ENCODE measurements at places on chromosomes 11 and 22.

GRCh38 chr22:17724241-17724640, 50.0 kb downstream of the BID start:
- DNase-seq, result no peak

DNA sequence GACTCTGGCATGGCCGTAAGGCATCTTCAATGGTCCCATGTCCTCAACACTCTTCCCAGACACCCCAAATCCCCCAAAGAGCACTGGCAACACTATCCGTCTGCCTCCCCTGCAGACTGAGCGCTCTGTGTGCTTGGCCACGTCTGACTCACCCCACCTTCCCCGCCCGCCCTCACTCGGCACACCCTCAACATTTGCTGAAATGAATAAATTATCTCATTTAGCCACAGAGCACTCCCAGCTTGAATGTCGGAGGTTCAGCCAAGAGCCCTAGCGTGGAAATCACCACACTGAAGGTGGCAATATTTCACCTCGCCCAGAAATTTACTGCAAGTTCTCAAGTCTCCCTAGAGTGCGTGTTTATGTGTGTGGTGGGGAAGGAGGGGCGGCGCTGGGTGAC, 46.6 kb upstream of the TCF20 start:
- peak; percentile 69 for DNase-seq

GRCh38 chr11:113419454-113420003, 31.9 kb downstream of the ANKK1 start:
- no peak for DNase-seq

- no peak for DNase-seq
Measured at GRCh38 chr11:64876835-64877341, 1.5 kb downstream of the EHD1 start.

- DNase-seq, result no peak
Measured at GRCh38 chr11:76674517-76675400, 4.2 kb upstream of the LRRC32 start.

- no peak for DNase-seq
Measured at GRCh38 chr22:16925407-16925966, 82.5 kb downstream of the GAB4 start.

DNA sequence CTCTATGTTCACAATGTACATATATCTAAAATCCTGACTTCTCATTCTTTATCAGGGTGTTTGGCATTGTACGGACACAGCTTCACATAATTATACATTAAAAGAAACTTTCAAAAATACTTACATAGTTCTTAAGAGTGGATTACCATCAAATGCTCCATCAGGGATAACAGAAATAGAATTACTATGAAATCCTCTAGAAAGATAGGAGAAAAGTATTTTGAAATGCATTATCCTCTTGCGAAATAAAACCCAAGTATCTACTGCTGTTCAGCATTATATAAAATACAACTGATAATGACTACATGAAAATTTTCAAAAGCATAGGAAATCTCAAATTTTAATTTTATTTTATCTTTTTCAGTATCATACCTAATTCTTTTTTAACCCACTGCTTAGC, 17.8 kb upstream of the CCDC34 start:
- no peak for DNase-seq

DNA sequence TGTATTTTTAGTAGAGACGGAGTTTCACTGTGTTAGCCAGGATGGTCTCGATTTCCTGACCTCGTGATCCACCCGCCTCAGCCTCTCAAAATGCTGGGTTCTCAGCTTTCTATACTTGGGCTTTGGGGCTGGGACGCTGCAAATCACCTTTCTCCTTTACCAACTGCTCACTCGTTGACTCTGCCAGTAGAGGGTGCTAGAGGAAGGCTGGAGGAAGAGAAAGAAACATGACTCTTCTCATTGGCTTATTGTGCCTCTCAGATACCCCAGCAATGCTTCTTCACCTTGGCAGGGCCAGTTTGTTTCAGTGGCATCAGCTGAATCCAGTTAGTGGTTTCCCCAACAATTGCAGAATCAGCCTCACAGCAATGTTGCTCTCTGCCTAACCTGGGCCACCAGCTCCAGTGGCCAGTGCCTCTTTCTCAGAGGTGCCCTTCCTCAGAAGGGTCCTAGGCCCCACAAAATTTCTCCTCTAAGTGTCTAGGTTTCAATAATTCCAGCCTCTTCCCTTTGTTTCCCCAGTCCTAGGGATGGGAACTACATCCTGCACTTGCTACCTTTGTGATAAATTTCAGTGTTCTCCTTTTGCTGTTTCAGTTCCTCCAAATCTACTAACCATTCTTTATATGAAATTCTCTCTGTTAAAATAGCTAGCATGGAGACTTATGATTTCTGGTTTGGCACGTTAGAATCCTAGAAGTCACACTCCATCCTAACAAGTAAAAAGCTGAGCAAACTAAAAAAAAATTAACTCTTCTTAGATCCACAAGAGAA, 71.5 kb upstream of the VSTM5 start:
- peak; percentile 28 for DNase-seq

GRCh38 chr22:50175921-50176849, 5.7 kb downstream of the PANX2 start:
- DNase-seq, result no peak

- DNase-seq, result no peak
Measured at GRCh38 chr11:111513240-111513605, 1.0 kb upstream of the BTG4 start.
